Astrocyte of the spinal cord (primary cell): ENCODE measurements at places on chromosomes 11 and 22.

GRCh38 chr11:70572974-70573260, 174.6 kb downstream of the CTTN start:
- DNase-seq, result no peak

- DNase-seq, result peak; percentile 49
Measured at GRCh38 chr22:37818409-37819104, 4.6 kb upstream of the GALR3 start.

- DNase-seq, result no peak
Measured at GRCh38 chr11:12166299-12167060, 56.1 kb downstream of the MICAL2 start.

- no peak for DNase-seq
Measured at GRCh38 chr22:42342426-42343120, 72.1 kb upstream of the TCF20 start.

DNA sequence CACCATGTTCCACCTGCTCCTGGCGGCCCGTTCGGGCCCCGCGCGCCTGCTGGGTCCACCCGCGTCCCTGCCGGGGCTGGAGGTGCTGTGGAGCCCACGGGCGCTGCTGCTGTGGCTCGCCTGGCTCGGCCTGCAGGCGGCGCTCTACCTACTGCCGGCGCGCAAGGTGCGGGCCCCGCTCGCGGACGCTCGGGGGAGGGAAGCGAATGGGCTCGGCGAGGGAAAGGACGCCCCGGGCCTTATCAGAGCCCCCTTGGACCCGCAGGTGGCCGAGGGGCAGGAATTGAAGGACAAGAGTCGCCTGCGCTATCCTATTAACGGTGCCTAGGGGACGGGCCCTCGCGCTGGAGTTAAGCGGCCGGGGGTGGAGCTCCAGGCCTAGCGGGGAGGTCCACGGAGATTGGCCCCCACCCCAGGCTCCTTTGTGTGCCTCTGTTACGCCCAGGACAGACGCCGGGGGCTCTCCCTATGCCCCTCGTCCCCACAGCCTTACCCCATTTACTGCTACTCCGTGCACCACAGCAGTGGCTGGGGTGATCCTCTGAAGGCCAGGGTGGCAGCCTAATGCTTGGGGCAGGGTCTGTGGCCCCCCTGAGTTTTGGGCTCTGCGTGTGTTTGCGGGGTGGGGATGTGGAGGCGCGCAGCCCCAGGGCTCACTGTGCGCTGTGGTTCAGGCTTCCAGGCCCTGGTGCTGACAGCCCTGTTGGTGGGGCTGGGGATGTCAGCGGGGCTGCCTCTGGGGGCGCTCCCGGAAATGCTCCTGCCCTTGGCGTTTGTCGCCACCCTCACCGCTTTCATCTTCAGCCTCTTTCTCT, 1.1 kb downstream of the TM7SF2 start:
- peak; percentile 33 for DNase-seq

DNA sequence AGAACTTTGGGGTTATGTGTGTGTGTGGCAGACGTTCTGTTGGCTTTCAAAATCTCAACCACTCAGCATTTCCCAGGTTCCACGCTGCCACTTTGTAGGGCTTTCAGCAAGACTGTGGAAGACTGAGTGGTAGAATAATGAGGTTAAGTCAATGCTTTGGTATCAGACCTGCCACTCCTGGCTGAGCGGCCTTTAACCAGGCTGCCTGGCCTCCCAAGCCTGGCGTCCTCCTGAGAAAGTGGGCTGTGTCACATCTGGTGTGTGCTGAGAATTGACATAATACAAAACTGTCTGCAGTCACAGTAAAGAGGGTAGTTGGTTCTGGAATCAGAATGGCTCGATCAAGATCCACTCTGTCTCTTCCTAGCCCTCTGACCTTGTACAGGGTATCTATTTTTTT, 126.5 kb downstream of the DBX1 start:
- no peak for DNase-seq

DNA sequence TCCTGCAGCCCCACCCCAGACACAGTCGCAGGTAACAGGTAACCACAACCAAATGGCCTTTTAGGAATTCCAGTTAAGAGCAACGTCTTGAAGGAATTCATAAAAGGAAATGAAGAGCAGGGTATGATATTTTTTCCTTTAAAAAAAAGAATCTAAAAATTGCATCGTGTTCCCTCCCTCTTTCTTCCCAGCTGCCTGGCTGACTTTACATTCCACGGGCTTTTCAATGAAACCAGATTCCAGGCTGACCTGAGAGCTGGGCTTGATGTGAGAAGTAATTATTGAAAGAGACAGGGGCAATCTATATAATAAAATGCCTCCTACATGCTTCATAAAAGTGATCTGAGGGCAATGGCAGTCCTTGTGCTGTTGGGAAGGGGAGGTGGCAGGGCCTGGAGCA, 57.3 kb upstream of the EIF3D start:
- no peak for DNase-seq

DNA sequence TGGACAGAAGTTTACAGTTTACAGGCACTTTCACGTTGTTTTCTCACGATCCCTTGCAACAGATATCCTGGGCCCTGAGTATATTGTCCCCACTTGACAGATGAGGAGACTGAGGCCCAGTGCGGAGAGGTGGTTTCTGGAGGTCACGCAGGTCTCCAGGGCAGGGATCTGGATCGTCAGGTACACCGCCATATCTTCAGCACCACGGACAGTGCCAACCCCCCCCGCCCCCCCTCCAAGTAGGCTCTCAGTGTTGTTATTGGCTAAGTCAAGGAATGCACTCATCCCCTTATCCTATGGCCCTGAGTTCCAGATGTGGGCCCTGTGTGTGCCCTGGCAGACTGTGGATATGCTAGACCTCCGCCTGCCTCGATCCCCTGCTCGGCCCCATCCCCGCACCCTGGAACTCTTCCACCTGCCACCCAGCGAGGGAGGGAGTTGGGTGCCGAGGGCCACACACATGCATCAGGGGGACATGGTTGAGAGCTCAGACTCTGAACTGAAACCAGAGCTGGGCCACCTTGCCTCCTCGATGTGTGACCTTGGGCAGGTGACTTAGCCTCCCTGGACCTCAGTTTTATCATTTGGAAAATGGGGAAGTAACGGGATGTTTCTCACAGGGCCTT, 37.5 kb downstream of the MPPED1 start:
- DNase-seq, result no peak

- no peak for DNase-seq
Measured at GRCh38 chr11:124302347-124303125, 11.2 kb downstream of the OR8D1 start.

DNA sequence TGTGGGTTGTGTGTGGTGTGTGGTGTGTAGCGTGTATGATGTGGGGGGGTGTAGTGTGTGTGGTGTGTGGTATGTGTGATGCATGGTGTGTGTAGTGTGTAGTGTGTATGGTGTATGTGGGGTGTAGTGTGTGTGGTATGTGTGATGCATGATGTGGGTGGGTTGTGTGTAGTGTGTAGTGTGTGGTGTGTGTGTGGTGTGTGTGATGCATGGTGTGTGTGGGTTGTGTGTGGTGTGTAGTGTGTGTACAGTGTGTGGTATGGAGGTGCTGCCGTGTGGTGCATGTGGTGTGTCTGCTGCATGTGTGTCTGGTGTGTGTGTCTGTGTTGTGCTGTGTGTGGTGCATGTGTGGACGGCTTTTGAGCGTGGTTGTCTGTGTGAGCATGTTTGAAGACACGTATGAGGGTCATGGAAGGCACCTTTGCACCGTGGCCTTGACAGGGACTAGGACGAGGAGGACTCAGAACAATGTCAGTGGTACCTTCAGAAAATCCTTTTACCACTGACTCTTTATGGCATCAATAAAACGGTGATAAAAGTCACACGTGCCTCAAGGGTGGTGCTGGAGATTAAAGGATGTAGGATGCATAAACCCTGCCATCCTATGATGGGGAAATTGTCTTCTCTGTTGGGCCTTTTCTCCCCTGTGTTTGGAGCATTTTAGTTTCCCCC, 328.7 kb upstream of the B3GAT1 start:
- no peak for DNase-seq

- DNase-seq, result peak; percentile 70
Measured at GRCh38 chr11:96054870-96055705, 131.2 kb upstream of the MTMR2 start.

DNA sequence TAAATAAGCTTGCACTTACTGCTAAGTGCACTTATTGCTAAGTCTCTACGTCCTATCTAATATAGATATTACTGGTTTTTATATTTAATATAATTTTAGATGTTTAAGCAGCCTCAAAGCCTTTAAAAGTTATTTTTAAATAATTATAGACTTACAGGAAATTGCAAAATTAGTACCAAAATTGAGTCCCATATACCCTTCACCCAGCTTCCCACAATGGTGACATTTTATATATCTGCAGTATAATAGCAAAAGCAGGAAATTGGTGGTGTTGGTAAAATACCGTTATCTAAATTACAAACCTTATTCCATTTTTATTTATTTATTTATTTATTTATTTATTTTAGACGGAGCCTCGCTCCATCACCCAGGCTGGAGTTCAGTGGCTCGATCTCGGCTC, 1.9 kb upstream of the AP1B1 start:
- no peak for DNase-seq

DNA sequence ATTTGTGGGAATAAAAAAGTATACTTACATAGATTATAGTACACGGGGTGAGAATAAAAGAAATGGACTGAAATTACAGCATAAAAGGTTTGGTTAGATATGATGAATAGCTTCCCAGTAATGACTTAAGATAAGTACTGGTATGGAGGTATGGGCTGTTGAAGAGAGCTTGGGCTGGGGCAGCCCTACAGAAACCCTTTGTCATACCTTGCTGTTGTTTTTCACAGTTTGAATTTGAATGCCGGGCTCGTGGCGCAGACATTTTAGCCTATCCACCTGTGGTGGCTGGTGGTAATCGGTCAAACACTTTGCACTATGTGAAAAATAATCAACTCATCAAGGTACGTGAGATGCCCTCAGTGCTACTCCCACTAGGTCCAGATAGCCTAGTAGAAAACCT, 42.3 kb upstream of the RBX1 start:
- no peak for DNase-seq

DNA sequence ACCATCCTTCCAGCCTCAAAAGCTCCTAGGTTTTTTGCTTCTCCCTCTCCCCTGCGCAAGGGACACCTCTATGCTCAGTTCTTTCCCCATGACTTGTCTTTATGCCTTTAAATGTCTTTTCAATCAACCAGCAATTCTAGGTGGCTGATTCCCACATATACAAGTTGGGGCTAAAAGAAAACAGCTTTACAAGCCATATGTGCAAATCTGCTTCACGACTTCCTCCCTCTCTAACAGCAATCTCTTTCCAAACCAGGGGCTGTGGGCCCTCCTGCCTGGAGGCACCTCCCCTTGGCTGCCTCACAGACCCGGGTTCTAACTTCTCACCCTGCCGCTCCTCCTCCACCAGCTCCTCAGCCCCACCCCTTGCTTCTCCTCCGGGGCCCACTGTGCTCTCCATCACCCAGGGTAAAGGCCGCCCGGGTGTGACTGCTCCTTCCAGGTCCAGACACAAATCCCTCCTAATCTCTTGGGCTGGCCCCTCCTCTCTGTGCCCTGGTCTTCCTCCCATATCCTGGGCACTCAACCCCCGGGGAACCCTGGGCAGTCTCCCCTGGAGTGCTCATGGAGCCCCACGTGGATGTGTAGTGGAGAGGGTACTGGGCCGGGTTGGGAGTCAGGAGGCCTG, 14.1 kb downstream of the TMPRSS13 start:
- DNase-seq, result no peak

DNA sequence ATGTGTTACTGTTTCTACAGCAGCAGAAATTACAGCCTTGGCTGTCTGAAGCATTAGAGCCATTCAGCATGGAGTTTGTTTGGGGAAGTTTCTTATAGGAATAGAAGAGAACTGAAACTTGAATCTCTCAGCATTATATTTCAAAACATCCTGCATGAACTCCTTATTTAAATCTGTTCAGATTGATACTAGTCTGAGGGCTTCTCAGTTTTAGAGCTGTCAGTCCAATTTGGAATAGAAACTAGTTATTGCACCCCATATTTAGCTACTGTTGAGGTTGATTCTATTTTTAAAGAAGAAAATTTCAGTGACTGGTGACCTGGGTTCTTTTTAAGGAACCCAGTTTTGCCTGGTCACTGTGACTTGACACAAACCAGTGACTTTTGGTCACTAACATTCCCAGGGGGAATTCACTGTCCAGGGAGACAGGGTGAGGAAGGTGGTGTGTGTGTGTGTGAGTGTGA, 126.0 kb upstream of the TTC12 start:
- no peak for DNase-seq

DNA sequence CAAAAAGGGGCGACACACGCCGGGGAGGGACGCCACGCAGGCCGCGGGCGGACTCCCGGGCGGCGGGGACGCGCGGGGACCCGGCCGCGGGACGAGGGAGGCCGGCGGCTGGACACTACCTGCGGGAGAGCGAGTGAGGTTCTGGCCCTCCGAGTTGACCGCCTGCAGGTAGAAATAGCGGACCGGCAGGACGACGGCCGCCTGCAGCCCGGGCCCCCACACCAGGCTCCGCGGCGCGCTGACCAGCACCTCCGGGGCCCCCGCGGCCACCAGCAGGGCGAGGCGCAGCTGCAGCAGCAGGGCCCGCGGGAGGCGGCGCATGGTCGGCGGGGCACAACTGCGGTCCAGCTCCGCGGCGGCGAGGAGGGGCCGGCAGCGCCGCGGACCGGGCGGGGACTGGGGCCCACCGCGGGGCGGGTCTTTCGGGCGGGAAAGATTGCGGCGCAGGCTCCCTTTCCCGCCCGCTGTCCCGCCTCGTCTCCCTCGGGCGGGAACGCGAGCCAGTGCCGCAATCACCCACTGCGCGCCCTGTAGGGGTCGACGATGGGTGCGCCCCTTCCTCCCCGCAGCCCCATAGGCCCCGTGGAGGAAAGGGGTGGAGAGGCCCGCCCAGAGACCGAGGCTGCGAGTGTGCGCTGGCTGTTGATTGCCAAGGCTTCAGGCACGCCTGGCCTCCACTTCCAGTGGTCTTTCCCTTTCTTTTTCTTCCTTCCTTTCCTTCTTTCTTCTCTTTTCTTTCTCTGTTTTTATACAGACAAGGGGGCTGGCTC, at the start of gene POGLUT3:
Gene POGLUT3, minus strand, starts transcription at position 339 of the 770 bp plus-strand sequence. Its CDS starts 18 bp downstream, at position 321.
- peak; percentile 55 for DNase-seq

DNA sequence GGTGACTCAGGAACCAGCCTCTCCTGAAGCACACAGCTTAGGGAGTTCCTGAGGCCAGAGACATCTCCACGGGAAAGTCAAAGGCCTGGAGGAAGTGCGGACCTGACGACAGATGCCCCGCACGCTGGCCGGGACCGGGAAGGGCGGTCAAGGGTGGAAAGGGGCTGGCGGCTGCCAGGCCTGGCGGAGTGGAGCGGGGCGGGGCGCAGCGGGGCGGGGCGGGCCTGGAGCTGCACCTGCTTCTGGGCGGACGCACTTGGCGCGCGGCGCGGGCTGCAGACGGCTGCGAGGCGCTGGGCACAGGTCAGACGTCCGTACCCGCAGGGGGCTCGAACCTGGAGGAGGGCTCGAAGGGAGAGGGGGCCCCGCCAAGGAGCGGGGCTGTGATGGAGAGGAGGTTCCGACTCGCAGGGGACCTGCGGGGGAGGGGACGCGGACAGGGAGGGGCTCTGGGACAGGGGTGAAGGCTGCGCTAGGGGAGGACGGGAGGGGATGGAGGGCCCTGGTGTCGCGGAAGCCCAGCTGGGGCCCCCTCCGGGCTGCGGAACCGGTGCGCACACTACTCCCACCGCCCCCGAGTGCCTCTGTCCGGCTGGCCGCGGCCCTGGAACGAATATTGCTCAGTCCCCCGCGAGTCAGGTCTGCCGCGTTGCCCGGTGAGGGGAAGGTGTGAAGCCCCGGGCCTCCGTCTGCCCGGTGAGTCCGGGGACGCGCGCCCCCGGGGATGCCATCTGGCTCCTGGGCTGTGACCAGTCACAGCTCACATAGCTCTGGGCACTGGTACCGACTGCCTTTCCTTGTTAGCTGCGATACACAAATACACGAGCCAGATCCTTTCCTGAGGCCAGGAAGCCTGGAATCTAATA, at the start of gene TMEM45B:
Gene TMEM45B, plus strand, starts transcription at position 253 of the 866 bp plus-strand sequence. CDS start 36,635 bp downstream, outside the sequence.
- no peak for DNase-seq

GRCh38 chr11:1071571-1072115, 3.0 kb upstream of the MUC2 start:
- DNase-seq, result no peak
